ENCODE measurements at places on chromosomes 7 and 10.
A peak's percentile ranks its signal among the peaks of the same experiment; 100 is the strongest.

DNA sequence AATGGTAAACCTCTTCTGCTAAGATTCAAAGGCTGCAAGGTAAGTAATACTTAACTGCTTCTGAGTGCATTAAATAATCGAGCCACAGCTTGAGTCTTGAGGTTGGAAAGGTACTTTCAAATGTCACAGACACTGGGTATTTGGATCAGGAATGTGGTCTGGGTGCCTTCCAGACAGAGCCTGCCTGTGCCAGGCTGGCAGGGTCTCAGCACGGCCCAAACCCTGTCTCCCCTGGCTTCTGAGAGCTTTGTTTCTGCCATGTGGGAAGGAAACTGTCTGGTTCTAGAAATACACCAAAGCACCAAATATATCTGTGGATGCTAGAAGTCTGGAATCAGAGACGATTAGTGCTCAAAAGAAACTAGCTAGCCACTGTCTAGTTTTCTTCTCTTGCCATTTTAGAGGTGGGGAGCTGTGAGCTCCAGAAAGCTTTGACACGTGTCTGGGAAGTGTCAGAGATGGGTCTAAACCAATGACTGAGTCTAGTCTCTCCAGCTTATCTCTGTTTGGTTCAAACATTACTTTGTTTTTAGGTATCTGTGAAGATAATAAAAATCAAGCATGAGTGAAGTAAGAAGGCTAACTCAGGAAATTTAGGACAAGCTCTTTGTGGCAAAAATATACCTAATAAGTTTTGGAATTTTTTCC lies 162.8 kb downstream of the CYP26A1 start:
- DNase-seq, result no peak

DNA sequence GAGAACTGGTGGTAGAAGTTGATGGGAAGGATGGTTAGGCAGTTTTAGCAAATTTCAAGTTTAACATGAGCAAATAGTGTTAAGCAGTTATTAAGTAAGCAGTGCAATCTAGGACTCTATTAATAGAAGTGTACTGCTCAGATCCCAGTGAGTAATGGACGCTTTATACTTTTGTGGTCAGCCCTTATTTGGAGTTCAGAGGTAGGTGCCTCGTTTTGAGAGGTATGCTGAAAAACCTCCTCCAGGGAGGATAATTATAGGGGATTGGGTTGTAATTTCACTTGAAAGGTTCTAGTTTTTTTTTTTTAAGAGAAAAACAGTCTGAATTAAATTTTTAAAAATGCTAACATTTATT lies 33.5 kb upstream of the CCDC7 start:
- DNase-seq, result no peak

- DNase-seq, result no peak
These were observed 588 bp downstream of the GLI3 start for GRCh38 chr7:42236266-42236975.

GRCh38 chr10:3635697-3636096 lies 149.3 kb downstream of the KLF6 start:
- DNase-seq, result no peak

GRCh38 chr7:92648067-92648466 lies 57.9 kb upstream of the FAM133B start:
- no peak for DNase-seq

GRCh38 chr10:30996481-30997005 lies 35.1 kb downstream of the ZNF438 start:
- no peak for DNase-seq

DNA sequence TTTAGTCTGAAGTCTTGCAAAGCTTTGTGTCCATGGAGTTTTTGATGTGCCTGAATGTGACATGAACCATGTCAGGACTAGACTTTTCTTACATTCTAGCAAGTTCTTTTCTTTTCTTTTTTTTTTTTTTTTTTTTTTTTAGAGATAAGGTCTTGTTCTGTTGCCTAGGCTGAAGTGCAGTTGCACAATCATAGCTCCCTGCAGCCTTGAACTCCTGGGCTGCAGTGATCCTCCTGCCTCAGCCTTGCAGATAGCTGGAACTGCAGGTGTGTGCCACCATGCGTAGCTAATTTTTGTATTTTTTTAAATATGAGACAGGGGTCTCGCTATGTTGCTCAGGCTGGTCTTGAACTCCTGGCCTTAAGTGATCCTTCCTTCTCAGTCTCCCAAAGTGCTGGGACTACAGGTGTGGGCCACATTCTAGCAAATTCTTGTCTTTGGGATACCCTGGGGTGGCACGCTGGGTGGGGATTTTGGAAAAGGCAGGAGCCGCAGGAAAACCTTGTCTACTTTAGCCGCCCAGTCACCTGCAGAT lies 152.8 kb downstream of the SVIL start:
- DNase-seq, result no peak

GRCh38 chr7:11817111-11817740 lies 14.8 kb downstream of the THSD7A start:
- DNase-seq, result no peak

GRCh38 chr10:97274828-97275227 lies 17.6 kb downstream of the ARHGAP19 start:
- DNase-seq, result no peak

DNA sequence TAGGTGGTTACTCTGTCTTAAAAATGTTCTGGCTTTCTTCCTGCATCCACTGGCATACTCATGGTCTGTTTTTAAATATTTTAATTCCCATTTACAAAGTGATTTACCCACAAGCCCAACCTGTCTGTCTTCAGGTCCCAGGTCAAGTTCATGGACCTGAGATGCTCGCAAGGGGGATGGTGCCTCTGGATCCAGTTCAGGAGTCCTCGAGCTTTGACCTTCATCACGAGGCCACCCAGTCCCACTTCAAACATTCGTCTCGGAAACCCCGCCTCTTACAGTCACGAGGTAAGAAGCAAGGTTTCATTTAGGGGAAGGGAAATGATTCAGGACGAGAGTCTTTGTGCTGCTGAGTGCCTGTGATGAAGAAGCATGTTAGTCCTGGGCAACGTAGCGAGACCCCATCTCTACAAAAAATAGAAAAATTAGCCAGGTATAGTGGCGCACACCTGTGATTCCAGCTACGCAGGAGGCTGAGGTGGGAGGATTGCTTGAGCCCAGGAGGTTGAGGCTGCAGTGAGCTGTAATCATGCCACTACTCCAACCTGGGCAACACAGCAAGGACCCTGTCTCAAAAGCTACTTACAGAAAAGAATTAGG lies 8.7 kb downstream of the ZKSCAN1 start:
- no peak for DNase-seq

DNA sequence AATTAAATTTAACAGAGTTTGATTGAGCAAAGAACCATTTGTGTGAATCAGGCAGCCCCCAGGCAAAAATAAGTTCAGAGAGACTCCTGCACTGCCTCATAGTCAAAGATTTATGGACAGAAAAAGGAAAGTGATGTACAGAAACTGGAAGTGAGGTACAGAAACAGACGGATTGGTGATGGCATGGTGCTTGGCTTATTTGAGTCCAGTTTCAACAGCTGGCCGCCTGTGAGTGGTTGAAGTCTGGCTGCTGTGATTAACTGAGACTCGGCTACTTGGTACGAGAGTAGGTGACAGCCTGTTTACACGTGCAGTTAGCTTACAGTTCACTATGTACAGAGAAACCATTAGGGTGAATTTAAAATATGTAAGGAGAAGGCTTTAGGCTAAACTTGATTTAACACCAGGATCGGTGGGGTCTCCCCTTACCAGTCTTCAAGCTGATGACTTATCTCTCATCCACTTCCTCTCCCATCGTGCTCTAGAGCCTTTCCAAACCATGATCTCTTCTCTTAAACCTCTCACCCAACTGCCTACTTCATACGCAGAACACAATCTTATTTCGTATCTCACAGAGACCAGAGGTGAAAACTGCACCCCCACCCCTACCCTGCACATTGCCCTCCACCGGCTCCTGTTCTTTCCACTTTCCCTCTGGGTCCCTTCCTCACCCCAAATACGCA lies 5.0 kb upstream of the MSMB start:
- peak; percentile 63 for DNase-seq

Measured in NCI-H524 (cell line).